Renal cortical epithelial cell (primary cell): ENCODE measurements at places on chromosomes 3 and 15. TPM values are rescaled to one million over a fixed set of nuclear protein-coding genes. Genes with fewer than 3 reads are reported as not detected.

DNA sequence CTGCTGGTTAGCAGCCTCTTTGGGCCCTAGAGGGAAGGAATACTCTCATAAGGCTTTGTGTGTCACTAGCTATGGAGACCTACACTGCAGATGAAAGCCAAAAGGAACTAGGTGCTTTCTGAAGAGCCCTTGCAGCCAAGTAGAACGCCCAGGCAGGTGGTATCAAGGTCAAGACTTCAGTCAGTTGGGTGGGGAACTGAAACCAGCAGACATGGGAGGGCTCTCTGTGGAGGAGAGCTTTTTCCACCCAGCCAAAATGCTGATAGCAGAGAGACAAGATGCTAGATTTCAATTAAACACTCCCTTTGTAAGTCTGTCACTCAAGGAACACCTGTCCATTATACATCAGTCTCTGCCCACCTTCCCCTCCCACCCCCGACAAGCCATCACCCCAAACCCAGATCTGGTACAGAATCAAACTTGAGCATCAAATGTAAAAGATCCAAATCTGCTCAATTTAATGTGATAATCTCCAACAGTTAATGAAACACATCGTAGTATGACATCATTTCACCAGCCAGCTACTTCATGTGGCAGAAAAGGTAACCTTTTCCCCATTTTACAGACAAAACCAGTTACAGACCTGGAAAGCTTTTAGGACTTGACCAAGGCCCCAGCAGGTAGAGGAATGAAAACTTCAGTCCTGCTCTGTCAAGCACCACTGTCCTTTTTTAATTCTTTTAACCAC lies 14.6 kb downstream of the MRPS25 start:
- no peak for DNase-seq

DNA sequence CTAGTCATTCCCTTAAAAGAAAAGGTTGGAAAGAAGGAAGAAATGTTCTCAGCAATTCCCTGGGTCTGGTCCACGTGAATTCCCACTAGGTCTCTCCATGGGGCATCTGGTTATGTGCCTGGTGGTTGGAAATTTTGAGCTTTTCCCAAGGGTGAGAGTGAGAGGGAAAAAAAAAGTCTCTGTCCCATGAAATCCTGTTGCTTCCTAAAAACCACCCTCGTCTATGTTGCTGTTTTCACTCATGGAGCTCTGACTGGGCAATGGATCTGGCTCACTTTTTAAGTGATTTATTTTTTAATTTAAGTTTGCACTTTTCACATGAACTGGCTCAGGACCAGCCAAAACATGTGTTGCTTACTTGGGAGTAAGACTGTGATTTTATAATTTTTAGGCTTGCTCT lies 190.1 kb downstream of the CHST2 start:
- no peak for DNase-seq

GRCh38 chr15:77456746-77457145 lies 36.1 kb downstream of the HMG20A start:
- peak; percentile 38 for DNase-seq

GRCh38 chr3:186849374-186849975 lies 7.0 kb downstream of the ADIPOQ start:
- peak; percentile 76 for DNase-seq

DNA sequence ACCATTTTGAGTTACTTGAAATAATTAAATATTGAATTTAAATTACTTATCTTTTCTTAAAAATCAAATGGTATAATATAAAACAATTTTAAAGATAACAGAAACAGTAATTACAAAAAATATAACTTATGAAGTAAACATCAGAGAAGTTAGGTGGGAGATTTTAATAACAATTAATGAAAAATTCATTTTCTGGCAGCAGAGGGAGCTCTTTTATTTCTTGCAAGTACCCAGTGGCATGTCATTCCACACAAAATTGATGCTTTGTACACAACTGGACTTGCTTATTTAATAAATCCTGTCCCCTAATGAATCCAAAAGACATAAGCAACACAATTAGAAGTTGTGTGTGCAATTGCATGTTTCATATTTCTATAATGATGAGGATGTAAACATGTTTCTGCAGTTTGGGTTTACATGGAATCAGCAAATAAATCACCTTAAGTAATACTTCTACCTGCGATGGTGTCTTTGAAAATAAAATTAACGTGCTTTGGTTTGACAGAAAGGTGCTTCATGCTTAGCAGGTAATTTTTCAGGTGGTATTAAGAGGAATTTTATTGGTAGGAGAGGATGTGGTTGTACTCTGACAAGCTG lies 861.3 kb downstream of the ZPLD1 start:
- peak; percentile 57 for DNase-seq

DNA sequence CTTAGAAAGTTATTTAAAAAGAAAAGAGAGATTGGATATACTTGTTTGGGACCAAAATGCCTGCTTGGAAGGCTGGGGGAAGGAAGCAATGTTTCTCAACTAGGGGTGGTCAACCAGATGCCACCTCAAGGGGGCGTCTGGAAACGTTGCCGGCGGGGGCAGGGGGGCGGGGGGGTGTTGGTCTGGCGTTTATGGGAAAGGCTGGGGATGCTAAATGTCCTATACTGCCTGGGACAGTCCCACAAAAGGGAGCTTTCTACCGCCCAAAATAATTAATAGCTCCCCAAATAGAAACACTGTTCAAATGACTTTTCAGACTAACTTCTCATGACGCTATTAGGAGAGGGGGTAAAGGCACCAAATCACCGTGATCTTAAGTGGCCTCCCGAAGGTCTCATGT lies 2.2 kb downstream of the POLG start:
- no peak for DNase-seq

- no peak for DNase-seq
Measured at GRCh38 chr3:171046760-171047159, 20.2 kb upstream of the SLC2A2 start.

GRCh38 chr3:116135457-116136085 lies 309.7 kb downstream of the LSAMP start:
- peak; percentile 92 for DNase-seq

DNA sequence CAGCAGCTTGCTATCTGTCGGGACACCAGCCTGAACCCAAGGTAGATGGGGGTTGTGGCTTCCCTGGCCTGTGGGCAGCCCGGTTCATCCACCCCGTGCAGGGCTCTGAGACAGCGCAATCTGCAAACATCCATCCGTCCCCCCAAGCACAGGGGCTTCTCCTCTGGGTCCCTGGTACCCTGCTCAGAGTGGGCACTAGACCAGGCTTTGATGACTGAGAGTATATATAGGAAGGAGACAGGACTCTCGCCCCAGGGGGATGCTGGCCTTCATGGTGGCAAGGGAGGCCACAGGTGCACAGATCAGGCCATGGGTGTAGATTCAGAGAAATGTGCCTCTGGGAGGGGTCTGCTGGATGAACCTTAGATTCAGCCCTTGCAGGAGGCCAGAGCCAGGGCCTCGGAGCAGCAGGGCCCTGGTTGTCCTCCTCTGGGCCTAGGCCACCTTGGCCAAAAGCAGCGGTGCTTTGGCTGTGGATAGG lies 40.3 kb downstream of the CFAP100 start:
- no peak for DNase-seq

DNA sequence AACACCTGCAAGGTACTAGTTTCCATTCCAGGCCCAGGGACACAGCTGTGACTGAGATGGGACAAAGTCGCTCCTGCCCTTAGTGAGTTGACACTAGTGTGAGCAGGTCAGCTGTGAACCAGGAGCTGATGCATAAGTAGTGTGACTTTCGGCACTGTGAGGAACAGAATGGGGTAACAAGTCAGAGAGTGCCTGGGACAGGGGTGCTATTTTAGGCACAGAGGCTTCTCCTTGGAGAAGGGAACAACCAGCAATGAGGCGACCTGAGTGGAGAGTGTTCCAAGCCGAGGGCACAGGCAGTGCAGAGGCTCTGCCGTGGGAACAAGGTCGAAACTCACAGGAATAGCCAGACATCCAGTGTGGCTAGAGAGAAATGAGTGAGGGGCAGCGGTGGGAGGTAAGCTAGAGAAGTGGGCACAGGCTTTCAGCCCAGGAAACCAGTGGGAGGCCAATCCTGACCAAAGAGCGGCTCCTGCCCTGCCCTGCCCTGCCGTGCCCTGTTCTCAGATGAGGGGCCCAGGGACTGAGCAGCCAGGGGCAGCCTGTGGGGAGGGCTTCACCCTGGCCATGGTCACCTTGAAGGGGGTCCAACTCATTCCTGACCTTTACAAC lies 14.2 kb downstream of the DNAH1 start:
- DNase-seq, result no peak

DNA sequence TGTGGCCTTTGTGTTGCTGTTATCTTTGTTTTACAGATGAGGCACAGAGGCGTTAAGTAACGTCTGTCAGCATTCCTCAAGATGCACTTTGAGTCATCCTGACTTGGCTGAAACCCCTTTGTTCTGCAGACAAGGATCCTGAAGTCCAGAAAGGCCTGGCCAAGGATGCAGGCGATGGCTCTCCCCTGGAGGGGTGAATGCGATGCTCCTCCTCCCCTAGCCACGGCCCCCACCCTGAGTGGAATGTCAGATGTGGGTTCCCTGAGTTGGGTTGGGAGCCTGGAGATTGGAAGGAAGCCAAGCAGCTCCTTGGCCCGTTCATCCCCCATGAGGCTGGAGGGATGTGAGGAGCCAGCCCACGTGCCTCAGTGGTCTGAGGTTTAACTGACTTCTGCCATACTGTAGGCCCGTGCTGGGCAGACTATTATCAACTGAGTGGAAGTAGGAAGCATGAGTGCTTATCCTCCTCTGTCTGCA lies 43.3 kb downstream of the POMGNT2 start:
- no peak for DNase-seq

DNA sequence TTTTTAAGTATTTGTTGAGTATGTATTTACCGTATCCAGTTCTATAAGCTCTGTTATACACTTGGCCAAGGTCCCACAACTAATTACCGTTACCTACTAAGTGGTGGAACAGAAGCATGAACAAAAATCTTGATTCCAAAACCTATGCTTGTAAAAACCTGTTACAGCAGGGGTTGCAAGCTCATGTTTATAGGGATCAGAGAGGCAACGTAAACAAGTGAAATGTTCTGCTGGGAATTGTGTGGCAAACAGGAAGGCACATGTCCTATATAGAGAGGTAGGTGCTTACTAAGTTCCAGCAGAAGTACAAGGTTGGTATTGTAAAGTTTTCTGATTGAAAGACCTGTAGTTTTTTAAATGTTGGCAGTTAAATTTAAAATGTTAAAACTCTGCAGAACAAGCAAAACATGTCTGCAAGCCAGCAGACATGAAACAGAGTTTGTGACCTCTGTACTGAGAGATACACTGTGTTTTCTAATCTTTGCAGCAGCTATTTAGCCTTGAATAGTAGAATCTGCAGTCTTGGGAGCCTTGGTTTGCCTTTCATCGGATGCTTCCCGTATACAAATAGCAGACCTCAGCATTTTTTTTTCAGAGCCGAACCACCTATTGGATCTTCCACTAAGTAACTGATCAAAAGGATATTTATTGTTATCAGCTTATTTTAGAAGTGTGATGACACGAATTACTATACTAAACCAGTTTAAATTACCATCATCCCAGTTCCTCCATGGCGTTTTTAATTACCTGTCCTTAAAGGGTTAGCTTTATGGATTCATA lies 11.4 kb downstream of the IREB2 start:
- no peak for DNase-seq

DNA sequence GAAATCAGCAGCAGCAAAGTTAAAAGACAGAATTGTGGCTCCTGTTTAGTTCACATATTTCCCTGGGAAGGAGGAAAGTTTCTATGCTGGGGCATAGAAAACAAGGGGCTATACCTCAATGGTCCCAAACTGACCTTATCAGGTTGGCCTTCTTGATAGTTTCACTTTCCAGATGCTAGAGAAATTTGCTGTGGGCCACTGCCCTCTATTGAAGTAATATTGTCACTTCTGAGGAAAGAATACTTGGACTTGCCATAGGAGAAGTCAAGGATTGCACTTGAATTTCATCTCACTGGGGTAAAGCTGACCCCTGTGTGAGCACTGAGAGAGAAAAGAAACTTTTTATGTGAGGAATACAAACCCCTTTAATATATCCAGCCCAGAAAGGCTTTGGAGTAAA lies 49.3 kb upstream of the XCR1 start:
- peak; percentile 31 for DNase-seq

- no peak for DNase-seq
Measured at GRCh38 chr15:101004986-101005747, 86.0 kb downstream of the LRRK1 start.

GRCh38 chr3:120393761-120394160 lies 44.6 kb upstream of the LRRC58 start:
- no peak for DNase-seq

GRCh38 chr15:73161546-73161945 lies 109.3 kb downstream of the NEO1 start:
- no peak for DNase-seq

- DNase-seq, result peak; percentile 40
Measured at GRCh38 chr15:33988384-33988783, 20.1 kb downstream of the CHRM5 start.

DNA sequence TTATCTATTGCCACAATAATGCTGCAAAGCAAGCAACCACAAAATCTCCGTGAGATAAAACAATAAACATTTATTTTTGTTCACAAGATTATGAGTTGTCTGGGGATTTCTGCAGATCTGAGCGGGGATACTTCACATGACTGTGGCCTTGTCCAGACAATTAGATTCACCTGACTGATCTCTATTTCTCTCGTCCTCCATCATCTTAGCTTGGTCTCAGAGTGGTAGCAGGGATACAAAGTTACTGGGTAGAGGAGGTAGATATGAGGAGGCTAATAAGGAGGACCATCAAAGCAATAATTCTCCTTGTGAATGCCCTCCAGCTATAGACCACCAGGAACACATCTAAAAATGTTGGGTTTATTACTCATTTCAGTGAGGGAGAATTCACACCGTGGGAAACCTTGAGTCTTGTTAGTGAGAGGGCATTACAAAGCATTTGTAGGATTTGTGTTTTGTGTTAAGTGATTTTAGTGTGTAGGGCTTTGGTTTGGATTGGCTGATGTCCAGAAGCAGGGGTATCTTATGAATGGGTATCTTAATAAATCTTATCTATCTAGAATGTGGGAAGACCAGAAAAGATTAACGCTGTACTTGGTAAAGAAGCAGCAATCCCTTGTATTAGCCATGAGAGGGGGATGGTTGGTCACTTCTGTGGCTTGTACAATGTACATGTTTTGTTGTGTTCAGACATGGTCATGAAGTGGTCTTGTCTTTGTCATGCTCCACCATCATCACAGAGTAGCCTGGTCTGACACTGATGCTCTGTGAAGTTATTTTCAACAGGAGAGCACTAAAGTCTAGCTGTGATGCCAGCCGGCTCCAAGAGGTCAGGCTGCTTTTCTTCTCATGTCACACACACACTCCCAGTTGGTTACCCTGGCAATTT lies 287.6 kb upstream of the STT3B start:
- DNase-seq, result no peak

GRCh38 chr3:155517903-155518302 lies 224.4 kb upstream of the STRIT1 start:
- peak; percentile 3 for DNase-seq

GRCh38 chr15:65384895-65385869 lies 7.4 kb upstream of the IGDCC3 start:
- peak; percentile 58 for DNase-seq

Gene ARHGEF26
- under 0.01 and 0.80 TPM in 2 replicates for total RNA-seq

Gene HAUS2
- total RNA-seq, result 35.3 and 92.9 TPM in 2 replicates

Gene GOLGA6A
- 0.05 TPM in 1 of 2 replicates, not detected in the other for total RNA-seq

Gene ISL2
- 0.05 and 0.87 TPM in 2 replicates for total RNA-seq

Gene IL20RB
- total RNA-seq, result 0.35 and 0.40 TPM in 2 replicates

Gene SH2D7
- total RNA-seq, result not detected in 2 replicates

Gene CFAP92
- 0.15 TPM in 1 of 2 replicates, not detected in the other for total RNA-seq

Gene FOXL2NB
- total RNA-seq, result 0.87 and 2.9 TPM in 2 replicates

Gene XCR1
- total RNA-seq, result not detected in 2 replicates

Gene CYP1A1
- 1.7 TPM in 1 of 2 replicates, not detected in the other for total RNA-seq

Gene GRK7
- total RNA-seq, result 0.05 TPM in 1 of 2 replicates, not detected in the other

Gene RBP2
- not detected in 2 replicates for total RNA-seq

Gene BFSP2
- not detected in 2 replicates for total RNA-seq

Gene NUTM1
- not detected in 2 replicates for total RNA-seq

Gene PTX3
- total RNA-seq, result 2.5 and 12.5 TPM in 2 replicates

Gene PCYT1A
- total RNA-seq, result 73.6 and 90.0 TPM in 2 replicates
